ENCODE measurements at places on chromosomes 2 and 18.

- no peak for DNase-seq
Measured at GRCh38 chr2:219350710-219351221, 18.2 kb upstream of the RESP18 start.

DNA sequence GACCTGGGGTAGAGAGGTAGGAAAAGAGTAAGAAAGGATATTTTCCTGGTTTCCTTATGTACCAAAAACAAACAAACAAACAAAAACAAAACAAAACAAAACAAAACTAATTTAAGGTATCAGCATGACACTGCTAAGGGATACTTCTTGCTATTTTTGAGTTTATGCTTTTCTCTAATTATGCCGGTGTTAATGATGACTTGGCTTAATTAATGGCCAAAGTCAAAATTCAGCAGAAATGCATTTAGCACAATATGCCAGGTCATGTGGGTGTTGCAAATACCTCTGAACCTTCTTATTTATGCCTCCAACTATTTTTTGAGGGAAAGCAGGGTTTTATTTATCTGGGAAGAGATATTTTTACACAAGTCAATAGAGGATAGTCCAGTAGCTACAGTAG is 3.2 kb upstream of the CHST9 start:
- no peak for DNase-seq

DNA sequence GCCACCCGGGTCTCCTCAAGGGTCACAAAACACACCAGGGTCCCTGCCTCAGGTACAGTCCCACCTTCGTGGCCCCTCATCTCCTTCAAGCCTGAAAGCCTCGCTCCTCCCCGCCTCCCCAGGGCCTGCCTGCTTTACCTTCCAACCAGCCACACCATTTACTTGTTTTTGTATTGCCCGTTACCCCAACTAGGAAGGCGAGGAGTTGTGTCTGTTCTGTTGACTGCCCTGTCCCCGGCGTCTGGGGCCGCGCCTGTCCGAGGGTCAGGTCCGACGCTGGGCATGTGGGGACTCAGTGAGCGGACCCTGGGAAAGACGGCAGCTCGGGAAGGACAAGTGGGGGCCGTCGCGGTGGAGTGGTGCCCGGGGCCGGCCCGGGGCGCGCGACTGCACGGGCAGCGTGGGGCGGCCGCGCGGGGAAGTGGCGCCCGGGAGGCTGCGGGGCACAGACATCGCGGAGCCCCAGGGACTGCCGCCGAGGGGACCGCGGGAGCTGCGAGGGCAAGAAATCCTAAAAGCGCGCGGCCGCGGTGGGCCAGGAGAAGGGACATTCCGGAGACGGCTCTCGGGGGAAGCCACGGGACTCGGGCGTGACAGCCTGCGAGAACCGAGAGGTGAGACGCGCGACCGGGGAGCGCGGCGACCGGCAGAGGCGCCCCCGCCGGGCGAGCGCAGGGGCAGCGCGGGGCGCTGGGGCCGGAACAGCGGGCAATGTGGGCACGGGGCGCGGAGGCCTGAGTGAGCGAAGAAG is 797 bp upstream of the GRHL1 start:
- DNase-seq = no peak

GRCh38 chr2:240142859-240143258 is 2.4 kb upstream of the OTOS start:
- no peak for DNase-seq

- DNase-seq = no peak
Measured at GRCh38 chr2:179561702-179562101, 297.1 kb upstream of the SESTD1 start.

DNA sequence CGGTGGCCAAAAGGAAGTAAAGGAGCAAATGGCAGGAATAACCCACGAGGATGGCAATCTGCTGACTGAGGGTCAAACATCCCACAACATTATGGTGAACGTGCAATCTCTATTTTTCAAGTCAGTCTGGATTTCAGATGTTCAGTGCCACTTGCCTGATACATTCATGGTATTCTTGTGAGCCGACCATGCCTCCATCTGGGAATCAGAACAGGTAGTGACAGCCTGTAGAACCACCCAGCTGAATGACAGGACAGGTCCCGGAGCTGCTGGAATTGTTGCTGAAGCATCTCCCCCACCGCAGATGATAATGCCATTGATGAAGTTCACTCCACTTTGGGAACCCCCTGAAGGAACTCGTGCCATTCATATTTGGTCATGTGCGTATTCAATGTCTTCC is 123.2 kb downstream of the CAPN13 start:
- no peak for DNase-seq

DNA sequence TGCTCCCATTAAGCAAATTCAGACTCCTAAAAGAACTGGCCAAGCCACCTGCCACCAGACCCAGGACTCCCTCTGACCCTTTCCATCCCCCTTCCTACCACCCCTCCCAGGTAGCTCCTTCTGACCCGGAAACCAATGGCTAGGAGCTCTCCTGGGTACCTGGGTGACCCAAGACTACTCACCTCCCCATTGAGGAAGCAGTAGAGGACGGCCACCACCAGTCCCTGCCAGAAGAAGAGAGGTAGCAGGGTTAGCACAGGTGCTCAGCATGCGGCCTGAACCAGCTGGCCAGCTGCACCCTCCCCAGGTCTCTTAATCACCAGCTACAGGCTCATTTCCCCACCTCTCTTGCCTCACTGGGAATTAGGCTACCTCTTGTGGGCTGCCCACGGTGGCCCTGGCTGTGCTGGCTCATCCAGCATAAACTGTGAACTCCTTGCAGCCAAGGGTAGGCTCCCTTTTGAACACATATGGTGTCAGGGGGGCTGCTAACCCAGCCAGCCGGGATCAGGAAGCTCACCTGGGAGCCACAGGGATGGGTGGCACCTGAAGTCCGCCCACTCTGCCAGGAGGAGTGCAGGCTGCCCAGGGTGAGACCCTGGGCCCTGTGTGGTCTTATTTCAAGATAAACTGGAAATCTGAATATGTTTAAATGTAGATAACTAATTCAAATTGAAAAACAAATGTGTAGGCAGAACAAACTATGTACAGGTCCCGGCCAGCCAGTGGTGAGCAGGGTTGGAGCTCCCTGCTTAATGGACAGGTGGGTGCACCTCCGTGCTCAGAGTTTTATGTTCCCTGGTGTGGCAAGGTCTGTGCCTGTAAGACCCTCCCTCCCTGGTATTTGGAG is 9.9 kb downstream of the TMEM37 start:
- DNase-seq = no peak

GRCh38 chr2:144796936-144797335 is 277.0 kb upstream of the ZEB2 start:
- DNase-seq = no peak

DNA sequence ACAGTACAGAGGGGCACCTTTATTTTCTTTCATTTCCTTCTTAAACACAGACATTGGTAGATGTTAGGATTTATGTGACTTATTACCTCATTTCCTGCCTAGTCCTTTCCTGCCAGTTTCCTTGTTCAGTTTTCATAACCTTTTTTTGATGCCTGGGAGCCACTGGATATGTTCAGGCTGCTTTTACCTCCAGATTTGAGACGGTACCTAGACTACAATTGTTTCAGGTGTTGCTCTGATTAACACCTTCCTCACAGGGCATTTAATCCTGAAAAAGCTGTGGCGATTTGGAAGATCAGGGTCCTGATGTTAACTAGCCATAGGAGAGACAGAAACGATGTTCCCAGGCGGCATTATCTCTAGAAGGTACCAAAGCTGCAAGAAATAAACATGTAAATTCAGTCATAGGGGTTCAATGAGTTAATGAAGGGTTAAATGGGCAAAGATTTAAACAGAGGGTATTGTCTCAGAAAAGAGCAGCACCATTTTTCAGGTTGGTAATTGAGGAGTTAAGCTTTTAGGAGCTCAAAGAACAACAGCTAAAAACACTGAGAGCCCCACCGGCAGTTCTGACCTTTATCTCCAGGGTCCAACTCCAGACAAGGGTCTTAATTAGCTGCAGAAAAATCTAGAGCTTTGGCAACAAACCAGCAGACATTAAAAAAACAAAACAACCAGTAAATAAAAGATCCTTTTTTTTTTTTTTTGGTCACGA is 93.3 kb downstream of the HRH4 start:
- DNase-seq = no peak

DNA sequence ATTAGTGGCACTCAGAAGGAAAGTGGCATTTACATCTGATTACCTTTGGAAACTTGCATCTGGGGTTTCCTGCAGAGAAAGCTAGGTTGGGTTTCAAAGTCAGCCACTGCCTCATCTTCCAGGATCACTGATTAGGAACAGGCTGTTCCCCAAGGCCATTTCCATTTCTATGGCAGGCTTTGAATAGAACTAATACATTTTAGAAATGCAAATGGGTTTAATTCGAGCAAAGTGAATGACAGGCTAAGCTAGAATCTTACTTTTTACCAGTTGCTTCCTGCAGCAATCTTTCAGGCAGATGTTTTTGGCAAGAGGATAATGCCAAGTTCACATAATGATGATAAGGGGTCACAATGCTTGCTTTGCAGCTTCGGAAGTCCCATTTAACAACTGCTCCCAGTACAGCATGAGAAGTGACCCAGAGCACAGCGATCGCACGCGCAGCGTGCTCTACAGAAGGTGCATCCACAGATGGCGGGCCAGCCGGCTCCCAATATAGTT is 336.7 kb downstream of the LPIN1 start:
- DNase-seq = no peak

- no peak for DNase-seq
Measured at GRCh38 chr2:45699032-45699658, 47.7 kb downstream of the PRKCE start.

DNA sequence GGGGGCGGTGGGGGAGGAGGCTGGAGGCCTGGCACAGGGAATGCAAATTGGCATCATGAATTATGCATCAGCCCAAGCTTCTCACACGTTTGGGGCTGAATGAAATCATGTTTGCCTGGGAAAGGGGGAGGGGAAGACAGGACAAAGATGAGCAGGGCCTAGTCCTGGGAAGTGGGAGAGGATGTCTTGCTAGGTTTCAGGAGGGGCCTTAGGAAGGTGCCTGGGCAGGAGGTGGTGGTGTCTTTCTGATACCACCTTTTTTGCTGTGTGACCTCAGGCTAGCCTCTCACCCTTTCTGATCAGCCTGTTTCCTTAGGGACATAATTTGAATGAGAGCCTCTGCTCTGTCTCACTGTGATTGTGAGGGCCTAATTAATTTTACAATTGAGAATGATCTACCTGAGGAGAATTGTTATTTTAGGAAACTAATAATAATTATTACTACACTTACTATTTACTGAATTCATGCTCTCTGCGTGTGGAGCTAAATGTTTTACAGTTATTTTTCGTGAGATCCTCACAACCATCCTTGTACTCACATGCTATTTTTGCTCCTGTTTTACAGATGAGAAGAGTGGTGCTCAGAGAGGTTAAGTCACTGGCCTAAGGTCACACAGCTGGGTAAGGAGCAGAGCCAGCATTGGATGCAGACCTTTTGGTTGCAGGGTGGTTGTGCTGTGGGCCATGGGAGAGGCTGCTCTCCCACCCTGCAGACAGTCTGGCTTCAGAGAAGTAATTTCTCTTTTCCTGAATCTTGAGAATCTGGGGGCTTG is 39.6 kb downstream of the INHBB start:
- DNase-seq = no peak

- no peak for DNase-seq
Measured at GRCh38 chr2:144431998-144432397, 87.9 kb downstream of the ZEB2 start.

DNA sequence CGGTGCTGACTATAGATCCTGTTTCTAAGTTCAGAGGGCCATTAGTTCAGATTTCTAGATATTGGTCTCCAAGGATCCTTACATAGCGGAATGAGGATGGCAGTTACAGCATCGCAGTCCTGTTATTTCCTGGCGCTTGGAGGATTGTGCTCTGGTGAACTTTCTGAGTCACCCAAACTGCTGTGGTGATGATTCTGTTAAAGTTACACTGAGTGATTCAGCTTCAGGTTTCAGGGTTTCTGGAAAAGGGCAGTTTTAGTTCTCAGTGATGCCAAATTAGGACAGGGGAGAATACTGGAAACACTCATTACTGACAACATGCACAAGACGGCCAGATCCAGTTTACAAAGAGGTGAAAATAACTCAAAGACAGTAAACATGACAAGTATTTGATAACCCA is 52.1 kb upstream of the ANKRD62 start:
- no peak for DNase-seq

- DNase-seq = no peak
Measured at GRCh38 chr2:23456881-23457760, 72.1 kb downstream of the KLHL29 start.

DNA sequence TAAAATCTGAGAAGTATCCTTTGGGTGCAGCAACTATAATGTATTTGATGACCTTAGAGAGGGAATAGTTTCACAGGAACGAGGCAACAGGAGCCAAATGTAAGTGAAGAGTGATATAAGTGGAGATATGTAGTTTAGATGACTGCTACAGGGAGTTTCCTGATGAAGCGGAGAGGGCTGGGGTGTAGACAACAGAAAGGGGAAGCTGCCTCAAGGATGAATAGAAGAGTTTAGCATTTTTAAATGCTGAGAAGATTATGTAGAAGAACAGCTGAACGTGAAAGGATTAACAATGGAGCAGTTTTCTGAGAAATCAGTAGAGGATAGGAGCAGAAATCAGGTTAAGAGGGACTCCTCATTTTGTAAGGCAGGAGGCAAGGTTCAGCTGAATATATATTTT is 133.3 kb downstream of the LCLAT1 start:
- DNase-seq = no peak

- no peak for DNase-seq
Measured at GRCh38 chr2:218125095-218125494, 733 bp upstream of the CXCR2 start.

- DNase-seq = no peak
Measured at GRCh38 chr2:241011751-241012510, 13.5 kb downstream of the SNED1 start.

DNA sequence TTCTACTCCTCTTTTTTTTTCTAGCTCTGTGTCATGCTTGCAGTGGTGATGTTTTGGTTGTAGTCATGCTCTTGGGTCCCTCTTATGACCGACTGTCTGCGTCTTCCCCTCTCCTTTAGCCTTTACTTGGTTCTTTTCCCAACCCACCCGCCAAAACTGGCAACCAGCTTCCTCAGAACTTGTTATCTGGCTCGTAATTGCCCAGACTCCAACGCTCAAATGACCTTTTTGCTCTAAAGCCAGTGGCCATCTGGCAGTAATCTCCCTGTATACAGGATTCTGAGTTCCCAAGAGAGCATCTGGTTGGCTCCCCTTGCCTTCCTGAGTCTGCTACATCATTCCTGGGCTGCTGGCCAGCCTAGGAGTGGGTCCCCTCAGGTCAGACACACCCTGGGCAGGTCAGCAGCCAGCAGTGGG is 147.2 kb downstream of the MGAT5 start:
- DNase-seq = no peak

DNA sequence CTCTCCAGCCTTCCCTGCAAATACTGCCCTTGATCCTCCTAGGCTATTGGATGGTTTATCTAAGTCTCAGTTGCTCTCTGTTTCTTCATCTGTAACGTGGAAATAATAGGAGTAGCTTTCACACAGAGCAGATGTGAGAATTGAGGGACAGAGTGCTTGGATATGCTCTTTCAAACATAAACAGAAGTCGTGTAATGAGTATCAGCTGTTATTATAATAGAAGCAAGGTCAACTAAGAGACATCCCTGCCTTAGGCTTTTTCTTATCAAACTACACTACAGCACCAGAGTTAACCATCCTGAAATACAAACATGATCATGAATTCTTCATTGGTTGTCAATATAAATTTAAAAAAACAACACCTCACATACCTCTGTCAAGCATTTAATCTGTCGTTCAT is 138.2 kb downstream of the DOK6 start:
- DNase-seq = no peak
